ENCODE measurements at places on chromosomes 16 and 17.

DNA sequence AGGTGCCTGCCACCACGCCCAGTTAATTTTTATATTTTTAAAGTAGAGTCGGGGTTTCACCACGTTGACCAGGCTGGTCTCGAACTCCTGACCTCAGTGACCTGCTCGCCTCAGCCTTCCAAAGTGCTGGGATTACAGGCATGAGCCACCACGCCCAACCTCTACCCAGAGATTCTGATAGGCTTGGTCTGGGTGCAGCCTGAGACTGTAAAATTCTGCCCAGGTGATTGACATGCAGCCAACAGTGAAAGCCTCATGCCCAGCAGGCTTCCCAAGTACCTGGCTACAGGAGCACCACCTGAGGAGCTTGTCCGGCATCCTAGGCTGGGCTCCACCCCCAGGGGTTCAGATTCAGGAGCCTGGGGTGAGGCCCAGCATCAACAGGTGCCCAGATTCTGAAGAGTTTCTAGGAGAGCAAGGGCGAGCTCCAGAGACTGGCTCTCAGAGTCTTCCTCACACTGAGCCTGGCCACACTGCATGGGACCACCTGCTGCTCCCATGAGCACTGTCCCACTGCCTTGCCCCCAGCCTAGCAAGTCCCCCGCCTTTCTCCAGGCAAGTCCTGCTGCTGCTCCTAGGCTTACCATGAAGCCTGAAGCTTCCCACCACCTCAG lies 16.6 kb downstream of the ZNF385C start:
- DNase-seq: no peak

DNA sequence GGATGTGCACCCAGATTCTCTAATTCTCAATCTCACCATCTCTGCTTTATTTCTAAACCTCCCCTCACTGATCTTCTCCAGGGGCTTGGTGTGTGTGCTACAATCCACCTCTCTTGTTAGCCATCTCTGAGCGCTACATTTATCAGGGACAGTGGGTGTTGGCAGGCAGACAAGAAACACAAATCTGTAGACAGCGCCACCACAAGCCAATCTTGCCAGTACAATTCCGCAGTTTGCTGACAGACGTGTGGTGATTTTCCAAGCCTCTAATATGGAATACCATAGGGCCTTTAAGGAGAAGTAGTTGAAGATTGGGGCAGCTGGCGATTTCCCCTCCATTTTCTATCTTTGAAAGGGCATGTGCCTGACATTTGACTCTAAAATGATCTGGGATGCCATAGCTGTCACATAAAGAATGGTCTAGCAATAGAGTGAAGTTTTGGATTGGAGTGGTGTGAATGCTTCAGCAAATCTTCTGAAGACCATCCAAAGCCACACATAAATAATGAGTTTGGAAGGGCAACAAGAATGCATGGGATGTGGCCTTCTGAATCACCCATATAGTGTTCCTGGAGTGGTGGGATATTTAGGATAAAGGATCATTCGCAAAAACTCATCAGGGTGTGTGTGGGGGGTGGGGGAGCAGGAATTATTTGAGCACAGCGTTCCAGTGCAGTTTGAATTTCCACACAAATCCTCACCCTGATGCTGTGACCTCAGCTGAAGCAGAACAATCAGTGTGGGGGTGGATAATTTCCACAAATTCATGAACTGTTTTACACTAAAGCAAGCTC lies 12.0 kb upstream of the ANKFN1 start:
- DNase-seq: no peak

DNA sequence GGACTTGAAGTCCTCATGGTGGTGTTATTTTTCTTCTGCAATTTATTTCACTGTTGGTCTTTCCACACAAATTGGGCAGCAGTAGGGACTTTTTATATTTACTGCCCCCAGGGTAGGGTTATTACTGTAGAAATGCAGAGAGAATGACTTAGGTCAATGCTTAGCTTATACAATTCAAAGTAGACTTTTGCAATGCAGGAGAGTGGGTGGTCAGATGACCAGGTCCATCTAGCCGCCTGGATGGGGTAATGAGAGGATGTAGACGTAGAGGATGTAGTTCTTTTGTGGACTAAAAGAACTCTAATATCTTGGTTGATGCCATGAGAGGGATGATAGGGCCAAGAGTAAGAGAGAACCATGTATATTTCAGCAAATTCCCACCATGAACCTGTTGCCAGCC lies 2.7 kb upstream of the KRTAP17-1 start:
- no peak for DNase-seq

DNA sequence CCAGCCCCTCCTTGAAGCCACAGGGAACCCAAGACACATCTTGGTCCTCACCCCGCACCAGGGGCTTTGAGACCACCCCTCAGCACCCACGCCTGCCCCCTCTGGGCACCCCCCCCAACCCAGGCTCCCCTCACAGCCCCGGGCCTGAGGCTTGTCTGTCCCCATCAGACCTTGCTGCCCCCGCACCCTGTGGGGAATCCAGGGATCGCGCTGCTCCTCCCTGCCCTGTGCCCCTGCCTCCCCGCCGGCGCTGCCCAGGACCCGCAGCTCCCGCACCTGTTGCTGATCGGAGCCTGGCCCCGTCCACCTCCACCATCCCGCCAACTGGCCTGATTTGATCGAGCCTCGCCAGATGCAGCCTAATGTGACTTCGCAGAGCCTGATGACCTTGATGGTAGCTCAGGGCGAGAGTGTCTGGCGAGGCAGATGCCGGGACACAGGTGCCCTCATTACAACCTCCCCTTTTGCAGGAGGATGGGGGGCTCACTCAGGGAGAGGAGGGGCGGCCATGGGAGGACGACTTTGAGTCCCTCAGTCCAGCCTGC lies 29.0 kb downstream of the SLC25A10 start:
- no peak for DNase-seq

DNA sequence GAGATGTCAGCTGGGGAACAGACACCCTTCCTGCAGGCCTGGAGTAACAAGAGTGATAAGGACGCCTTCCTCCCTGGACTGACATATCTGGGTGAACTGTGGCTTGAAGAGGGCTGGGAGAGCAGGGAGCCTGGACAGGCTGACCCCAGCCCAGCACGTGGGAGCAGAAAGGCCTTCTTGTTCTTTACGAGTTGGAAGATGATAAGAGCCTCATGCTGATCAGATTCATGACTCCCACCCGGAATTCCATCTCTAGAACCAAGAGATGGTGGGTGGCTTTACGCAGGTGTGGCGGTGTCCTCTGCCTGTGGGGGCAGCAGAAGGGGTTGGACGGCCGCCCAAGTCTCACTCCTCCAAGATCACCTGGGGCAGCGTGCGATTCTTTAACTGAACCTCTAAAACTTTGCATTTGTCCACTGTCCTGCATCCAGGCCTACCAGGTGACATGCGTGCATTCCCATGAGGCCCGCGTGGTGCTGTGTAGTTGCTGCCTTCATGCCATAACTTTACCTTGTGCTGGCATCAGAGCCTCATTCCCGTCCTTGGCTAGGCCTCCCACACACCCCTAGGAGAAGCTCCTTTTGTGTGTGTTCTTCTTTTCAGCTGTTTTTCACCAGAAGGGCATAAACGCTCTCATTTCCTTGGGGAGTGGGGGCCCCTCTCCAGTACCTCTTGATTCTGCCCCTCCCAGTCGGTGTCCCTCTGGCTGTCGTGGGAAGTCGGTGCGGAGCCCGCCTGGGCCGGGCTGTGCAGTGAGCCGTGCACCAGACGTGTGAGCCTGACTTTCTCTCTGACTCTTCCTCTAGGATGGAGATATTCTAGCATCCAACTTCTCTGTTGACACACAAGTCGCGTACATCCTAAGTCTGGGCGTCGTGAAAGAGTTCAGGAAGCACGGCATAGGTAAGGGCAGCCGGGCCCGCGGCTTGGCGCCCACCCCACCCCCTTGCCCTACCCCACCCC lies 13.3 kb downstream of the C16orf90 start:
- DNase-seq: no peak

GRCh38 chr16:52725043-52725442 lies 178.1 kb upstream of the TOX3 start:
- DNase-seq: no peak

DNA sequence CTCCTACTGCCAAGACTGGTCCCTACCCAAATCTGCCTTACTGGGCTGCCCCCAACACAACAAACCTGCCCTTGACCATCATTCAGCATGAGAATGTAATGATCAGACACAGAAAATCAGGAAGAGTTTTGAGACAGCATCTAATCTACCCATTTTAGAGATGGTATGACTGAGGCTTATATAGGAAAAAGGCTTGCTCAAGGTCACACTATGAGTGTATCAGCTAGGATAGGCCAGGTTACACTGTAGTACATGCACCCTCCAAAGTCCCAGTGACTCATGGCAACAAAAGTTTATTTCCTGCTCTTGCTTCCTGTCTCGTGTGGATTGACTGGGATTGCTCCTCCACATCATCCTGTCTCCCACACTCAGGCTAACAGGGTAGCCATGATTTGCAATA lies 27.9 kb downstream of the NLRC5 start:
- DNase-seq: no peak

DNA sequence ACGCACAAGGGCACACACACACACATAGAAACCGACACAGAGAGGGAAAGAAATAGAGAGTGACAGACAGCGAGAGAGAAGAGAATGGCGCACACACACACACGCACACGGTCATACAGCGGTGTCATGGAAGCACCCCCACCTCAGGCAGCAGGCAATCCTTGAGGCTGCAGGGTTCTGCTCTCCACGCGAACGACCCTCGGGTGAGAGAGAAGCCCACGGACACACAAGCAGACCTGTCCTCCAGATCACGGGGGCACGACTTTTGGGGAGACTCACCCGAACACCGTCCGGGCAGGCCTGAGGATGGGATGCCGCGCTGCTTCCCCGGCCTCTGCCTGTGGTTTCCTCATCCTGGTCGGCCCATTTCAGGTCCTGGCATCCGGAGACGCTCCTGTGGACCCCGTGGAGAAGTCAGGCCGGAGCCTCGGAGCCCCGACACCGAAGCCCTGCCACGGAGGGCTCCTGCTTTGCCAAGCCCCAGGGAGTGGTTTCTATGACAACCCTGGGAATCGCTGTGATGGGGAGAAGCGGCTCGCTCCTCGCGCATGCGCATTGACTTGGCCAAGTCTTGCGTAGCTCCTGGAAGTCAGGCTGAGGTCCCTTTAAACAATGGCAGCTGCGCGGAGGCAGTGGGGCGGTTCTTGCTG lies 118.2 kb upstream of the KCNJ18 start:
- no peak for DNase-seq

DNA sequence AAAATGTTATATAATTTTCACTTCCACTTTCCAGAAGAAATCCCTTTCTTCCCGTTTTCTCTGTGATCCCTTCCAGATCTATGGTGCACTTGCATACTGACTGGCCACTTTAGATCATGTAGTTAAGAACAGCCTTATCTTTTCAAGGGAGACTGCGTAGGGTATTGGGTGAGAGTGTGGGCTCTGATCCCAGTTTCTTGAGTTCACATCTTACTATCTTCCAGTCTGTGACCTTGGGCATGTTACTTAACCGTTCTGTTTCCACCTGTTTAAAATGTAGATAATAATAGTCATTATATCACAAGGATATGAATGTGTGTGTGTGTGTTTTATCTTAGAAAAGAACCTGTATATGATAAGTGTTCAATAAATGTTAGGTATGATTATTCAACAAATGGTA lies 83.7 kb downstream of the TANGO6 start:
- no peak for DNase-seq

DNA sequence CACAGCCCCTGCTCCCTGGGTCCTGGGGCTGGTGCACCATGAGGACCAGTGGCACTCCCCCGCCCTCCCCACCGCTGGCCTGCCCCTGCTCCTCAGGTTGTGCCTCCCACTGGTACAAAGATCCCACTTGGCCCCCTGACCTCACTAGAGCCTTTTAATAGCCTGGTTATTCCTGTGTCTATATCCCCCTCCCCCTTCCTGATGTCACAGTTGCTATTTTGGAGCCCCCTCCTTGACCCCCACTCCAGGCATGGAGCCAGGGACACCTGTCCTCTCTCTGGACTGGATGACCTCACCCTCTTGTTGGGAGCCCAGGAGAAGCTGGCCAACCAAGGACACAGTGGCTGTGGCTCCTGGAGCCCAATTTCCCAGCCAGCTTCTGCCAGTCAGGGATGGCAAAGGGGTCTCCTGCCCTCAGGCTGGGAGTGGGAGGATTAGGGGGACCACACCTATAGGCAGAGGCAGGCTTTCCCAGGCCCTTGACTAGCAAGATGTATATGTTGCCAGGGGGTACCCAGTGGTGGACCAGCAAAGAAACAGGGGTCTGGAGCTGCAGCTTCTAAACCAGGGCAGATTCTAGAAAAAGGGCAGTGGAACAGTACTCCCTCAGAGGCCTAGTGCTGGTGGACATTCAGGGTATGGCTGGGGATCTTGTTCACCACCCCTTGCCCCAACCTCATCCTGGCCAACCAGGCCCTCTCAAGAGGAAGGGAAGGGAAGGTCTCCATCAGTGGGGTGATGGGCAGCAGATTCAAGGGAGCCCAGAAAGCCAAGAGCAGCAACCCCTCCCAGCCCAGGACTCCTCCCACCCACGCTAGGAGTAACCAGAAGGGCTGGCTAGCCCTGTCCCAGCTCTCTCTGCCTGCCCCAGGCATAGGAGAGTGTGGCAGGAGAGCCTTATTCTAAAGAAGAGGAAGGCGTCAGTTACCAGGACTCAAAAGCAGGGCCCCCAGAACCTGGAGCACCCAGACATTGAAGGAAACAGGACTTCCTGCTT lies 10.9 kb downstream of the HDAC5 start:
- DNase-seq: peak; percentile 40

DNA sequence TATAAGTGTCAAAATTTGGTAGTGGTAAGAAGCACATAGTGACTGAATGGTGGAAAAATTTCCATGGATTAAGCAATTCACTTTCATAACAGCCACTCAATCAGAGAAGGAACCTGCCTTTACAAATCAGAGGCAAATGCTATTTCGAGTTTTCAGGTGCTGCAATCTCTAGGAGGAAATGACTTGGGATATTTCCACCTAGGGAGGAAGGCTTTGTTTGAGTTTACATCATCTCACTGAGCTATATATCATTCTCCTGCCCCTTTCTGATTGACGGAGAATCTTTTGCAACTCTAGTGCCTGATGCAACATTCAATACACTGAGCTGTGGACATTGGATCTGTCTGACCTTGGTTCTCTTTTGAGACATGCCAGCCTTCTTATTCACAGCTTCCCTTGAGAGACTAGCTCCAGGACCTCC lies 26.3 kb downstream of the MARCHF10 start:
- no peak for DNase-seq

- DNase-seq: no peak
Observed at GRCh38 chr16:54937671-54938211, 7.1 kb downstream of the IRX5 start.

Data from NCI-H1417 (cell line).